Activated T-cell treated with anti-CD3 and anti-CD28 coated beads for 24 hours (primary cell): ENCODE measurements at places on chromosomes 1 and 21.

DNA sequence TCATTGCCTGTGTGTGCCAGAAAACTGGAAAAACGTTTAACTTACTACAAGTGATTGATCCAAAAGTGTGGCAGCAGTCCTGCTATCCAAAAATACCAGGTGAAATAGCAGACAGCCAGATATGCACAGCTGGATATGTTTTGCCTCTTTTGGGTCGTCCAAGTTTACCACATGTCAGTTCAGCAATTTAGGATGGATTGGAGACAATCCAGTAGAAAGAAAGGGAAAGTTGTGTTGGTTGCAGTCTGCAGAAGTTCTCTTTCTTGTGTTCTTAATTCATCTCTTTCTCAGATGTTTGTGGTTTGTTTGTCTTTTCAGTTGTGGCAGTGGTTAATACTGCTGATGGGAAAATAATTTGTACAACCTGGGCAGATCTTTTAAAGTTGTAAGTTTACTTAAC is 645.0 kb downstream of the PTPRC start:
- DNase-seq: no peak

- DNase-seq: no peak
These were observed 120.5 kb downstream of the IER5 start for GRCh38 chr1:181208967-181209366.

GRCh38 chr1:197896301-197896700 is 6.1 kb upstream of the C1orf53 start:
- no peak for DNase-seq

- no peak for DNase-seq
These were observed 40.6 kb upstream of the TSNAX start for GRCh38 chr1:231487910-231488309.

GRCh38 chr1:227472772-227473171 is 90.6 kb upstream of the ZNF678 start:
- DNase-seq: no peak

DNA sequence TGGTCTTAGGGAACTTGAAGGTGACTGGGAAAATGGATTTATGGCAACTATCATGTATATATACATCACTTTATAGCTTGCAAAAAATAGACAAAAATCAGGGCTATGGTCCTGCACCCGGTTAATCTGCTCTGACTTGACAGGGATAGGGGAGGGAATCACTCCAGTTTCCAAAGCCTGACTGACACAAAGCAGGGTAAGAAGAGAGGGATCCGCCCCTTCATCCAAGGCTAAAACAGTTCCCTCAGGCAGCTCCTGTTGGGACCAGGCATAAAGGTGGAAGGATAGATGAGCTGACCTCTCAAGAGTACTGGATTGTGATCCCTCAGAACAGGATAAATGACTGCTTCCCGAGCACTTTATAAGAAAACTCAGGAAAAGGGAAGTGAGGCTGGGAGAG is 1.4 kb downstream of the PBXIP1 start:
- DNase-seq: no peak

DNA sequence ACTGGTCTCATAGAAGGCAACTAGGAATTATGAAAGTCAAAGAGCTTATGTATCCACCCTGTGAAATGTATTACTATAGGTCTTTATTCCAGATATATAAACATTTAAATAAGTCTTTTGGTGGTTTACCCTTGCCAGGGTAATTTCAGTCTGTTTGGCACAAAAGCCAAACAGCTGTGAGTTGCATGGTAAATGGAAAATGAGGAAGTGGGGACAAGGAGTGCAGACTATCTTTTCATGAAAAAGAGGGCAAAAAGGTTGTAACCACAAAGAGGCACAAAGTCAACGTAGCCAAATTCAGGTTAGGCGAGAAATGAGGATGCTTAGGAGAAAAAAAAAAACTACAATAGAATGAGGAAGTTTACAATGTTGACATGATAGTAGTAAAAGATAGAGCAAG is 492.3 kb upstream of the PRMT6 start:
- no peak for DNase-seq

DNA sequence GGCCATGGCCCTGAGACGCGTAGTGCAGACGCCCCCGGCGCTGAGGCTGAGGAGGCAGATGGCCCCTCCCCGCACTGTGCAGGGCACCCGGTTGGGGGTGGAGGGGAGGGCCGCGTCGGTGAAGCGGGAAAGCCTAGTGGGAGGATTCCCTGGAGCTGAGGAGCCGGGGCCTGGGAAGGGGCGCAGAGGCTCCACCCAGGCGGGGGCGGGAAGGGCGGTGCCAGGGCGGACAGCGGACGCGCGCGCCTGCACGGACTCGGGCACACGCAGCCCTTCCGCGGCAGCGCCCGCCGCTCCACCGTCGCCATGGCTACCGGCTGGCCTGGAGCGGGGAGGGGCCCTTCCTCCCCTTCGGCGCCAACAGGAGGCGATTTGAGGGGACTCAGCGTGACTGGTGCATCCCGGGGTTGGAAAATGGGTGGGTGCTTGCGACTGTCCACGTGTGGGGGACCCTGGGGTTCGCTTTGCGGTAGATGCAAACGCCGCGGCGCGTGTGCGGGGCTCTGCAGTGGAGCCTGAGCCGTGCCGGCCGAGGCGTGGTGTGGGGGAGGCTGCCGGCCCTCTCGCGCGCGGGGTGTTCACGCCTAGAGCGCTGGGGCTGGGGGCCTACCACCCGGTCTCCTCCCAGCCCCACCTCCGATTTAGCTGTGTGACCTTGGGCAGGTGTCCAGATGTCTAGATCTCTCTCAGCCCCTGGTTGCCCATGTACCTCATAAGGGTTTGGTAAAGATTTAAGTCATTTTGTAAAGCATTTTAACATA is 35.1 kb downstream of the PTPRF start:
- peak; percentile 20 for DNase-seq

DNA sequence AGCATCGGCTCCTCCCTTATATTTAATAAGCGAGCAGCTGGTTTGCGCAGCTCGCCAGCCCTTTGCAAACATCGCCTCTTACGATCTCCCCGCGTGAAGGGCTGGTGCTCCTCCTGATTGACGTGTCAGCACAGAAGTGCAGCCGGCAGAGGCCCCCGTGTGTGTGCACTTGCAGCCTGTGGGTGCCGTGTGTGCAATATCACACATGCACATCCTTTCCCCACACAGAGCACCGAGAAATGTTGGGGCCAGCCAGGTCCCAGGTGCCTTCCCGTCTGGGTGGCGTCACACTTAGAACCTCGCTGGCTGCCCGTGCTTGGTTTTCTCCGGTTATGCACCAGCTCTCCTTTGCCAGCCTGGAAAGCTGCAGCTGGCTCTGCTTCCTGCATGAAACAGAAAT is 126.6 kb upstream of the AJAP1 start:
- DNase-seq: no peak

GRCh38 chr1:71054791-71055190 is 7.2 kb upstream of the PTGER3 start:
- no peak for DNase-seq

DNA sequence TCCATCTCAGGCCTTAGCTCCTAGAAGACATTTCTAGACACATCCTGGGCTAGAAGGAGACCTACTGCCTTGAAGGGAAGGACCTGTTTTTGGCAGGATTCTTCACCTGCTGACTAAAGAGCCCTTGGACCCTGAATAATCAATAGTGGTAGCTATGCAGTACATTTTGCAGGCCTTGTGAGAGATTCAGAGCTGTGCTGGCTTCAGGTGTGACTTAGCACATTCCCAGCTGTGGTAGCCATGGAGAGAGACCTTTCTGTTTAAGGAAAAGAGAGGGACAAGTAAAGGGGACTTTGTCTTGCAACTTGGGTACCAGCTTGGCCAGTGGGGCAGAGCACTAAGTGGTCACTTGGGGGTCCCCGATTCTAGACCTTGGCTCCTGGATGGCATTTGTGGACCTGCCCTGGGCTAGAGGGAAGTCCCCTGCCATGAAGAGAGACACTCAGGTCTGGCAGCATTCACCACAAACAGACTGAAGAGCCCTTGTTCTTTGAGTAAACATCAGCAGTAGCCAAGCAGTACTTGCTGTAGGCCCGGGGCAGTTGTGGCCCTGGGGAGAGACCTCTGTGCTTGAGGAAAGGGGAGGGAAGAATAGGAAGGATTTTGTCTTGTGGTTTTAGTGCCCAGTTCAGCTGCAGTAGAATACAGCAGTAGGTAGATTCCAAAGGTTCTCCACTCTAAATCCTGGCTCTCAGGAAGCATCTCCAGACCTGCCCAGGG is 26.2 kb upstream of the CD1A start:
- DNase-seq: no peak

- no peak for DNase-seq
These were observed 27.2 kb upstream of the SRP9 start for GRCh38 chr1:225750420-225750819.

- DNase-seq: no peak
These were observed 223.7 kb upstream of the ADAMTS5 start for GRCh38 chr21:27190601-27191000.

DNA sequence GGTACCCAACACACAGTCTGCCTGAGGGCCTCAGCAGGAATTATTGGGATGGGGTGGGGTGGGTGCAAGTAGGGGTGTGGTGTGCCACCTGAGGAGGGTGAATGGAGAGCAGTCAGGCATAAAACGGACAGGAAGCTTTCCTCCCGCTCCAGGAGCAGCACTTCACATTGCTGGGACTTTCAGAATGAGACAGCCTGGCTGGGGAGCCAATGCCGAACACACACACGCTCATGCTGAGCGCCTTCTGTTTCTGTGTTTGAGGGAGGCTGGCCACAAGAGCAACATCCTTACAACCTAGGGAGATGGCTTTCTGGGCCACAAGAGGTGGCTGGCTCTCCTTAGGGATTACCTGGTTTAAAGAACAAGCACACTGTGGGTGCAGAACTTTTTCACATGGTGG is 98.0 kb downstream of the LAMC2 start:
- no peak for DNase-seq

DNA sequence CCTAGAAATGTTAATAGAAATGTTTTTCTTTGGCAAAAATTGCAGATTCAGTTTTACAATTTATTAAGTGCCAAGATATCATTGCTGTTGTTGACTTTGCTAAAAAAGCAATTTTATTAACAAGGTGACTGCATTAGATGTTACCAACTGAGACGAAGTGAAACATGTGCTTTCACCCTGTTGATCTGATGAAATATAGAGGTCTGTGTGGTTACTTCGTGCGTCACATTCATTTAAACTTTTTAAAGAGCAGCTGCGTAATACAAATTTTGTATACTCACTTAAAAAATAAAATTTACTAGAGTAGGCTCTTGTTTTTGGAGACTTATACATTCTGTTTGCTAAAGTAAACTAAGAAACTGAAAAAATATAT is 465.7 kb downstream of the USP25 start:
- no peak for DNase-seq

- no peak for DNase-seq
These were observed 66.4 kb downstream of the PHTF1 start for GRCh38 chr1:113692824-113693431.

GRCh38 chr1:156479093-156480015 is 21.2 kb downstream of the MEF2D start:
- no peak for DNase-seq

- DNase-seq: no peak
These were observed 560.6 kb upstream of the BEND5 start for GRCh38 chr1:49337251-49337650.

GRCh38 chr1:63968663-63969440 is 195.0 kb downstream of the ROR1 start:
- no peak for DNase-seq

DNA sequence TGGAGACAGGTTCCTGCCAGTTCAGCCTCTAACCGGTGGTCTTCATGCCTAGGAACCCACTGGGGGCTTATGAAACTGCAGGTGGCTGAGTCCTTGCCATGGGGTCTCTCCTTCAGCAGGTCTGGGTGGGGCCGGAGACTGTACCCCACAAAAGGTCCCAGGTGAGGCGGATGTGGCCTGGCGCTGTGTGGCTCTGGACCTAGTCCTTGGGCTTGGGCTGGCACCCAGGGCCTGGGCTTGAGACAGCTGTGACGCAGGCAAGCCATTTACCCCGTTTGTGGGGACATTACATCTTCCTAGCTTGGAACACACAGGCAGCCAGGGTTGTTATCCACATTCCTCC is 5.9 kb upstream of the SLX9 start:
- no peak for DNase-seq

DNA sequence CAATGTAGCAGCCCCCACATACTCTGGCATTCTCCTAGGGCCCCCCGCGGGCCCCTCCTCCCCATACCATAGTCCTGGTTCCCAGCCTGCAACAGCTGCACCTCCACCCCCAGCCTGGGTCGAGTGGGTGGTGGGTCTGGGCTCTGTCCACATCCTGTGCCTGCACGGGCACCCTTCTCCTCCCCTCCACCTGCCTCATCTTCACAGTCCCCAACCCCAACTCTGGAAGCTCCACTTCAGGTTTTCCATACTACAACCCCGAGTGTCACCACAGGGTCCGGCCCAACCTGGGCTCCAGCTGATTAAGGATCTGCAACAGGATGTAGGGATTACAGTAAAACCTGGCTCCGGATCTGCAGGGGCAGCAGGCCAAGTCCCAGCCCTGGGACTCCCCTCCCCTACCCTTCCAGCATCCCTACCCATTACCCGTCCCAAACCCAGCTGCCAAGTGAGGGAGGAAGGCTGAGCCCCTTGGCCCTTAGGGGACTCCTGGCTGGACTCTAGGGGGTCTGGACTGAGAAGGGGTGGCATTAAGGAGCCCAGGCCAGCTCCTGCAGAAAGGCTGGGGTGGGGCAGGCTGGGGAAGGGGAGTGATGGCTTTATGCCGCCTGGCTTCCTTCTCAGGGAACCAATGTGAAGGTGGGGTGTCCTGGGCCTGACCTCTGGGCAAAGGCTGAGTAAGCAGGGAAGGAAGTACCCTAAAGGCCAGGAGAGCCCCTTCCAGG is 116.8 kb downstream of the CASZ1 start:
- DNase-seq: no peak

GRCh38 chr1:238672262-238672661 is 714.1 kb upstream of the CHRM3 start:
- no peak for DNase-seq

GRCh38 chr1:204251286-204251685 is 37.5 kb upstream of the GOLT1A start:
- no peak for DNase-seq

DNA sequence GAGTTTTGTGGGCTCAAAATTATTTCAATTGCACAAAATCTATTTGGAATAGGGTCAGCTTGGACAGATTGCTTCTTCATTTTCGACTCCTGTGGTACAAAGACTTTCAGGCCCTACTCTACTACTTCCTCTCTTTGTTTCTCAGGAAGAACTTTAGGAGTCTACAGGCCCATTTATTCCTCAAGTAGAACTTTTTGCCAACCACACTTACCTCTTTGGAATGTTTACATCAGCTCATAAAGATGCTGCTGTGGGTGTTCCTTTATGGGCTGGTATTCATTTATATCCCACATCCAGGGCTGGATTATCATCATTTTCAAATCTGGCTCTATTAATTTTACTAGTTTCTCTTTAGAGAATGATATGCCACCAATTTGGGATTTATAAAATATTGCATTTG is 46.3 kb upstream of the TNFSF18 start:
- no peak for DNase-seq

DNA sequence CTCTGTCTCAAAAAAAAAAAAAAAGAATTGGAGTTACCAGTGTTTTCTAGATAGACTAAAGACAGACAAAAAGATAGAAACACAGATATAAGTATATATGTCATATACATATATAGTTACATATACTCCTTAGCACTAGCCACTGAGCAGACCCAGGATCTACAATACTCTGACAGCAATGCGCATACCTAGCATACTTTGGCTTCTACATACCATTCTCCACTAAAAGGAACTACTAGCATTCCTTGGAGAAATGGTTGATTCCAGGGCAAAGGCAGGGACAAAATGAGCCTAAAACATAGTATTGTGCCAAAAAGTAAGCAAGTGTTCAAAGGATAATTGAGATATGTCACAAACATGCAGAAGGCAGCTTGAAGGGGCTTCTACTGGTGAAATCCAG is 22.7 kb downstream of the SYNJ1 start:
- DNase-seq: no peak

- no peak for DNase-seq
These were observed 2.6 kb upstream of the TDRD10 start for GRCh38 chr1:154499446-154499845.

GRCh38 chr1:8597455-8597854 is 220.0 kb downstream of the RERE start:
- DNase-seq: no peak
